ENCODE measurements at places on chromosomes 1 and 21.

DNA sequence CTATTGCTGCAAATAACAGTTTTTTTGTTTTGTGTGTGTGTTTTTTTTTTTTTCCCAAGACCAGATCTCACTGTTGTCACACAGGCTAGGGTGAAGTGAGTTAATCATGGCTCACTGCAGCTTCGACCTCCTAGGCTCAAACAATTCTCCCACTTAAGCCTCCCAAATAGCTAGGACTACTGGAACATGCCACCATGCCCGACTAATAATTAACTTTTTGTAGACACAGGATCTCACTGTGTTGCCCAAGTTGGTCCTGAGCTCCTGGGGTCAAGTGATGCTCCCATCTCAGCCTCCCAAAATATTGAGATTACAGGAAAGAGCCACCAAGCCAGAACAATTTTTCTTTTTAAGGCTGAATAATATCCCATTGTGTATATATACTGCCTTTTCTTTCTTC, 34.9 kb downstream of the DRAM2 start:
- no peak for DNase-seq

GRCh38 chr1:119673171-119673940, 25.3 kb upstream of the ZNF697 start:
- DNase-seq = no peak

DNA sequence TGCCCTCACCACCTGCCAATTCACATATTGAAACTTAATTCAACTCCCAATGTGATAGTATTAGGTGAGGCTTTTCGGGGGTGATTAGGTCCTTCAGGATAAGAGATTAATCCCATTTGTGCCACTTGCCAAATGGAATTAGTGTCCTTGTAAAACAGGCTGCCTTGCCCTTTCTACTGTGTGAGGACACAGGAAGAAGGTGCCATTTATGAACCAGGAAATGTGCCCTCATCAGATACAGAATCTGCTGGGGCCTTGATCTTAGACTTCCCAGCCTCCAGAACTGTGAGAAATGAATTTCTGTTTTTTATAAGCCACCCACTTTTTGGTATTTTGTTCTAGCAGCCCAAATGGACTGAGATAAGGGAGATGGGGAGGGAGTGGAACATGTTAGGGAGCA, 39.1 kb upstream of the AGL start:
- no peak for DNase-seq

GRCh38 chr1:72357411-72357810, 75.1 kb upstream of the NEGR1 start:
- DNase-seq = no peak

GRCh38 chr1:164051782-164052181, 507.2 kb upstream of the PBX1 start:
- DNase-seq = no peak

GRCh38 chr1:69475021-69475420, 92.7 kb upstream of the LRRC7 start:
- no peak for DNase-seq

DNA sequence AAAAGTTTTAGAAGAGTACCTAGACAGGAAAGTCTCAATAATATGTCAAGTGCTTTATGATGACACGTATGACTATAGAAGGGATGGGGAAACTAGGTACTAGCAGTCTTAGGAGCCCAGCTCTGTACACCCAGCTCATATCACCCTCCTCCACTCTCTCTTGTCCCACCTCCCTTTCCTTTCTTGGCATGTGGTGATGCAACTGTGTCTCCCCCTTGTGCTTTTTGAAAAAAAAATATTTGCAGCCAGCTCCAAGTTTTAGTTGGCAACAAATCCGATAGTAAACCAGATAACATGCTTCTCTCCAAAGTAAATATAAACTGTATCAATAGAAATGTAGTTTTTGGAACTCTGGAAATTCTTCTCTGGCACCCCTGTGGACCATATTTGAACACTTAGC, 280.7 kb downstream of the PDE4B start:
- DNase-seq = no peak

Measured in NCI-H1436 treated with DMSO at 0.1 percent for 48 hours (cell line).